ENCODE measurements at places on chromosomes 3 and 15.

DNA sequence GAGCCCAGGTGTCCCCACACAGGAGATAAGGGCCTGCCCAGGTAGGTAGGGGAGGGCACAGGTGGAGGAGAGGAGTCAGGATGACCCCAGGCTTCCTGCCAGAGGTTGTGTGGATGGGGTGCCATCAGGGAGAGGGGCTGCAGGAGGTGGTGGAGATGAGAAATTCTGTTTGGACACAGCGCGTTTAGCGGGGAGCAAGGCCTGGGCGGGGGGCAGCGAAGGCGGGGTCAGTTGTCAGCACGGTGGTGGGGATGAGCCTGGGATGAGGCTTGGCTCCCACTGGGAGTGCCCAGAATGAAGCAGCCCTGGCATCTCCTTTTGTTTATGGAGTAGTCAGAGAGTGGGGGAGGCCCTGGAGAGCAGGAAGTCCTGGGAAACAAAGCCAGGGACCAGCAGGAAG is 14.6 kb downstream of the RNF123 start:
- no peak for DNase-seq

- DNase-seq = no peak
These were observed 113.5 kb upstream of the GALNT15 start for GRCh38 chr3:16060945-16061344.

DNA sequence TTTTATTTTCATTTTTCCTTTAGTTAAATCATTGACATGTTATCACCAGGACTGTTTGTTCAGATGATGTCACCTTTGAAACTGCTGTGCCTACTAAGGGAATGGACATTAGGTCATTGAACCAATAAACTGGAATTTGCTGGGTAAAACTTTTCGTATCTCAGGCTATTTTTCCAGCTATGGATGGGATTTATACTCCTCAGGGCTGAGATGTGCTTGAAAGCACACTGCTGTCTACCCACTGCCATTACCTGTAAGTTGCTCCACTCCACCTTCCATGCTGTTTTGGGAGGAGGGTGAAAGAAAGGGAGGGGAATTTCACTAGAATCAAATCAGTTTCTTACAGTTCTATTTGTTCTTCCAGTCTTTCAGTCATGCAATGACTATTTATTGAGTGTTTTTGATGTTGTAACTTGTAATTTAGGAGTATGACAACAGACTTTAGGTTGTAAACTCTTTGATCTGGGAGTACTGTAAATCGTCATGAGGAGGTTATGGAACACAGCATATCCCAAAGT is 11.3 kb downstream of the EHD4 start:
- no peak for DNase-seq

DNA sequence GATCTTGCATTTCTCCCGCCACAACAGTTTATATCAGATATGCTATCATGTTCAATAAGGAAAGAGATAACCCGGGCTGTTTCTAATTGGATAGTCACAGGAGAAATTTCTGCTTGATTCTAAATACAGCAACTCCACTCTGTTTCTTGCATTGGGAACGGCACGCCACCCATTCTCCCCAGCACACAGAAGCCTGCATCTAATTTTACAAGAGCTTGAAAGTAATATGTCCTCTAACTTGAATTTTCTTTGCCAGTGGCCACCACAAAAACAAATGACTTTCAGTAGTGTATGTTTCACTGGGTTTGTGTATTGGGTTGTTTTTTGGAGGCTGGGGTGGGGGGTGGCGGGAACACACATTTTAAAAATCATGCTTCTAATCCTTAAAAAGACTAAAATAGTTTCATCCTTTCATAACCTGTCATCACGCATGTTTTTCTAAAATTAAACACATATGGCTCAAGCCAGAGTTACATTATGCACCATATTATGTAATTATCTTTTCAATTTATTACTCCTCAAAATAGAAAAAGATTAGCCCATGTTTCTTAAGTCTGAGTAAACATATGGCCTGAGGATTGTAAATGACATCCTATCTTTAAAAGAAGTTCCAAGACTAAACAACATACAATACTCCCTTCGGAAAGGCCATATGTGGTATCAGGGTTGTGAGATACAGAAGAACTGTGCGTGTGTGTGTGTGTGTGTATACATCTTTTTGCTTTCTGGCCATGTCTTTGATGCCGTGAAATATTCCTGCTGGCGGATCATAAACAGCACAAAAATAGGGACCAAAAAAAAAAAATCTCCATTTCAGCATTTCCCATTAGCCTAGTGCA is 176.3 kb downstream of the FOXP1 start:
- no peak for DNase-seq

GRCh38 chr3:171165499-171165921 is 139.0 kb upstream of the SLC2A2 start:
- peak; percentile 46 for DNase-seq

- DNase-seq = no peak
These were observed 40.8 kb upstream of the SPTSSB start for GRCh38 chr3:161412123-161412522.

DNA sequence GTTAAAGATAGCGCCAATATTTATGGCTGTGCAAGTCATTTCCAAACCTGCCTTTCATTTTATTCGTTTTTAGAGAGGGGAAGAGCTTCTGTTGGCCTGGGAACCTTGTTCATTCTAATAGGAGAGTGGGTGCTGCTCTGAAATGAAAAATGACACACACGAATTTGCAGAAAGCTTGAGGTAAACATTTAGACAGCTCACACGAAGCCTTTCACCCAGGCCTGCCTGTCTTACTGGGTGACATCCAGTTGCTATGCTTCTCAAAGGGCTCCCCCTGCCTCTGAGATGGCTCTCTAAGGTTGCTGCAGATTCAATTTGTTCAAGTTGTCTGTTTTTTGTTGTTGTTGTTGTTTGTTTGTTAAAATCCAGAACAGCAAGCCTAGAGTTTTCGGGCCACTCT is 18.2 kb downstream of the PEX5L start:
- no peak for DNase-seq

Measured in WTC11 (cell line).